ENCODE measurements at places on chromosomes 2 and 18.

DNA sequence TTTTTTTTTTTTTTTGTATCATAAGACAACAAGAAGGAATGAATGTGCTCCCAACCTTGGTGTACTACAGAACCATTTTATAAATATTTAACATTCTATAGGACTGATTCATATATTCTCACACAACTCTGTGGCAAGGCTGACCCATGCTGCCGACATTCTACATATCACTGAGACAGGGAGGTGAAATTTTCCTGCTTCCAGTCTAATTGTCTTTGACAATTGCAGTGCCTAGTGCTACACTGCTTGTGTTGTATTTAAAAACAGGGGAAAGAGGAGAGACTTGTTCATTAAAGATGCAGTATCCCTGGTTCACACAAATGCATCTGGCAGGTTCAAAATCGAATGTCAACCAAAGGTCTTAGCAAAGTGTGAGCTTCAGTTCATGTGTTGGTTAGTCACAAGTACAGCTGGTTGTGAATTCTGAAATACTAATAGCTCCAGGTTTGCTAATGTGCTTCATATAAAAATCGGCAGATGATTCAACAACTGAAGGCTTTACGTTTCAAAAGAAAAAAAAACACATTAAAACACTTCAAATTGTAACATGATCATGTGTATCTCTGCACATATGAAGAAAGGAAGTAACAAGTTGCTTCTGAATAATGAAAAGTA is 130.8 kb downstream of the FIGN start:
- peak; percentile 38 for DNase-seq

DNA sequence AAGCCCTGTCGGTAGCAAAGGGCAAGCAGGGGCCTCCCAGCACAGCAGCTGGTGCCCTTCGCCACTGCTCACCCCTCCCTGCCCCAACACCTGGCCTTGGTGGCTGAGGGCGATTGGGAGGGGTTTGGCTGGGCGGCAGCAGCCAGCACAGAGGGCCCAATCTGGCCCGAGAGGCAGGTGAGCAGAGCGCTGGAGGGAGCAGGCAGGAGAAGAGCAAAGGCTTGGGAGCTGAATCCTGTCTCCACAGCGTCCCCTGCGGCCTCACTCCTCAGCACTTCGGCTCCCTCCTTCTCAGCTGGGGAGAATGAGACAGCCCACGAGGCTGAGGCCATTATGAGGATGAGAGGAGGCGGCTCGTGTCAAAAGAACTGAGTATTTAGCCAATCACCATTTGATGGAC is 74.9 kb upstream of the TAF1B start:
- DNase-seq: peak; percentile 28

GRCh38 chr2:98796775-98797544 is 66.0 kb upstream of the MGAT4A start:
- no peak for DNase-seq

- no peak for DNase-seq
Observed at GRCh38 chr2:40292291-40292690, 159.6 kb downstream of the SLC8A1 start.

- peak; percentile 27 for DNase-seq
Observed at GRCh38 chr2:119137502-119137901, 21.0 kb downstream of the C1QL2 start.

DNA sequence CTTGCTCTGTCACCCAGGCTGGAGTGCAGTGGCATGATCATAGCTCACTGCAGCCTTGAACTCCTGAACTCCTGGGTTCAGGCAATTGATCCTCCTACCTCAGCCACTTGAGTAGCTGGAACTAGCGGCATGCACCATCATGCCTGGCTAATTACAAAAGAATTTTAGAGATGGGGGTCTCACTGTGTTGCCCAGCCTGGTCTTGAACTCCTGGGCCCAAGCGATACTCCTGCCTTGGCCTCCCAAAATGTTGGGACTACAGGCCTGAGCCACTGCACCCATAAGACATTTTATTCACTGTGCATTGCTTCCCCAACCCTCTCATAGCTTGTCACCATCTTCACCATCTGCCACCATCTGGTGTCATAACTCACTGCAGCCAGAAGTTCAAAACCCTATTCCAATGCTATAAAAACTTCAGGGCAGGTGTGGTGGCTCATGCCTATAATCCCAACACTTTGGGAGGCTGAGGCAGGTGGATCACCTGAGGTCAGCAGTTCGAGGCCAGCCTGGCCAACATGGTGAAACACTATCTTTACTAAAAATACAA is 78.7 kb downstream of the NCAPH start:
- DNase-seq: no peak

- no peak for DNase-seq
Observed at GRCh38 chr18:69035756-69036155, 237.9 kb downstream of the CCDC102B start.

Data from foreskin fibroblast (primary cell).